SJCRH30 (cell line): ENCODE measurements at places on chromosomes 1 and 21. TPM values are rescaled to one million over a fixed set of nuclear protein-coding genes. Genes with fewer than 3 reads are reported as not detected.

The CLCA2 gene
- total RNA-seq = not detected in 2 replicates

The DIO1 gene
- not detected in 2 replicates for total RNA-seq

The UBL4B gene
- not detected in 2 replicates for total RNA-seq

The KRTAP7-1 gene
- not detected in 2 replicates for total RNA-seq

The MUL1 gene
- 26.7 and 28.8 TPM in 2 replicates for total RNA-seq

The WDR3 gene
- 57.7 and 60.8 TPM in 2 replicates for total RNA-seq

The RALGPS2 gene
- 34.9 and 41.5 TPM in 2 replicates for total RNA-seq

The FDPS gene
- total RNA-seq = 144 and 148 TPM in 2 replicates

The NDC1 gene
- total RNA-seq = 96.4 and 107 TPM in 2 replicates

The DNASE2B gene
- not detected in 2 replicates for total RNA-seq

The NTMT2 gene
- total RNA-seq = not detected in 2 replicates

The LMX1A gene
- total RNA-seq = not detected in 2 replicates

The CLDN17 gene
- not detected in 2 replicates for total RNA-seq

The MEX3A gene
- total RNA-seq = 21.8 and 22.3 TPM in 2 replicates

The SPOCD1 gene
- 0.05 and 0.16 TPM in 2 replicates for total RNA-seq

The SASS6 gene
- total RNA-seq = 17.7 and 22.0 TPM in 2 replicates

The FALEC gene
- 0.28 TPM in 1 of 2 replicates, not detected in the other for total RNA-seq

The OLFML3 gene
- 96.5 and 104 TPM in 2 replicates for total RNA-seq

The KPRP gene
- not detected in 2 replicates for total RNA-seq

DNA sequence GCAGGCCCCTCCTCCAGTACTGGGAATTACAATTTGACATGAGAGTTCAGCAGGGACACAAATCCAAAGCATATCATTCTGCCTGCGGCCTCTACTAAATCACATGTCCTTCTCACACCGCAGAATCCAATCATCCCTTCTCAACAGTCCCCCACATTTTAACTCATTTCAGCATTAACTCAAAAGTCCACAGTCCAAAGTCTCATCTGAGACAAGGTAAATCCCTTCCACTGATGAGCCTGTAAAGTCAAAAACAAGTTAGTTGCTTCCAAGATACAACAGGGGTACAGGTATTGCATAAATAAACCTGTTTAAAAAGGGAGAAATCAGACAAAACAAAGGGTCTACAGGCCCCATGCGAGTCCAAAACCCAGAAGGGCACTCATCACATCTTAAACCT lies 64.0 kb downstream of the EBNA1BP2 start:
- no peak for DNase-seq

DNA sequence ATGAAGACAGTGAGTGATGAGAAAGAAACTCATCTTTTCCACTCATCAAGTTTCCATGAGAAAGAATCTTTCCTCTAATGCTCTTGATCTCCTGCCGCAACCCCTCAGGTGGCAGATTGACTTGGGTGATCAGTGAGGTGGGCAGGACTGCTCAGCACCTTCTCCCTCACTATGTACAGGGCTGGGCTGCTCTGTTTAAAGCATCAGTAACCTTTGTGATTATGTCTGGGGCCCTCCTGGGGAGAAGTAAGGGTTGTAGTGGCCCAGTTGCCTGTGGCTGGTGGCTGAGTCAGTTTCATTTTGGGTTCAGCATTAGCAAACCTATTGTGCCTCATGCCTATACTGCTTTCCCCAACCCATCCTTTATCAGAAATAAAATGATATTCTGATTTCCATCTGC lies 366.0 kb downstream of the TTLL7 start:
- no peak for DNase-seq

- no peak for DNase-seq
These were observed 171.0 kb downstream of the ZZZ3 start for GRCh38 chr1:77511440-77511840.

GRCh38 chr1:208924928-208925327 lies 658.6 kb upstream of the CAMK1G start:
- DNase-seq = peak; percentile 26

- DNase-seq = peak; percentile 59
These were observed 143.4 kb downstream of the ZZZ3 start for GRCh38 chr1:77538956-77539518.

DNA sequence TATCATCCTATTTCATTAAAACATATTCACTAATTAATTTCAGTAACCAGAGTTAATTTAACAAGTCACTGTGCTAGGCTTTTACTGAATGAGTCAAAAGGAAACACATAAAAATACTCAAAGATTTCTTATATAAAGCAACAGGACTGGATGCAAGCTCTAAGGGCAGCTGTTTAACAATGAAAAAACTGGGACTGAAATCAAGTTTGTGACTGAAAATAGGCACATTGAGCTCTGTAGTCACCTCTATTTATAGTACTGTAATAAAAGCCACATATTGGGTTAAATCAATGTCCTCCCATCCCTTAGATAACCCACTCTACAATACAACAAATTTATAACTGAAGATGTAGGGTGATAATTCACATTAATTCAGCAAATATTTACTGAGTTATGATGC lies 52.4 kb downstream of the SMYD3 start:
- no peak for DNase-seq

GRCh38 chr1:87950369-87950768 lies 621.7 kb downstream of the LMO4 start:
- peak; percentile 9 for DNase-seq

DNA sequence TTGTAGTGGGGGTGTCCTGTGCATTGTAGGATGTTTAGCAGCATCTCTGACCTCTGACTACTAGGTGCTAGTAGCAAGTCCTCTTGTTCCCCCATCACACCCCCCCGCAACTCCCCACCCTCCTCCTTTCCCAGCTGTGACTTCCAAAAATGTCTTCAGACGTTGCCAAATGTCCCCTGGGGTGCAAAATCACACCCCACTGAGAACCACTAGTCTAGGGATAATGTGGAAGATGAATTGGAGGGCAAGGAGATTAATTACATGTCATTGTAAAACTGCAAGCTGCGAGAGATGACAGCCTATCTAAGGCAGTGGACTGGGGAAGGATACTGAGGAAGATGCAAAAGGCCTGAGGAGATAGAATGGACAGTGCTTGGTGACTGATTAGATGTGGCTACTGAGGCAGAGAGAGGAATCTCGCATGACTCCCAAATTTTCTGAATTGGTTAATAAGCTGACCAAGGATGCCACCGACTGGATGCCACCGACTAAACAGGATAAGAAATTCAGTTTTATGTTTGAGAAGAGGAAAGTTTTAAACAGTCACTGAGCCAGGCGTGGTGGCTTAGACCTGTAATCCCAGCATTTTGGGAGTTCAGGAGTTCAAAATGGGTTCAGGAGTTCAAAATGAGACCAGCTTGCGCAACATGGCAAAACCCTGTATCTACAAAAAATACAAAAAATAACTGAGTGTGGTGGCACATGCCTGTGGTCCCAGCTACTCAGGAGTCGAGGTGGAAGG lies 3.1 kb upstream of the JAK1 start:
- DNase-seq = no peak

GRCh38 chr1:208042041-208042615 lies 131.2 kb upstream of the CD34 start:
- DNase-seq = no peak

DNA sequence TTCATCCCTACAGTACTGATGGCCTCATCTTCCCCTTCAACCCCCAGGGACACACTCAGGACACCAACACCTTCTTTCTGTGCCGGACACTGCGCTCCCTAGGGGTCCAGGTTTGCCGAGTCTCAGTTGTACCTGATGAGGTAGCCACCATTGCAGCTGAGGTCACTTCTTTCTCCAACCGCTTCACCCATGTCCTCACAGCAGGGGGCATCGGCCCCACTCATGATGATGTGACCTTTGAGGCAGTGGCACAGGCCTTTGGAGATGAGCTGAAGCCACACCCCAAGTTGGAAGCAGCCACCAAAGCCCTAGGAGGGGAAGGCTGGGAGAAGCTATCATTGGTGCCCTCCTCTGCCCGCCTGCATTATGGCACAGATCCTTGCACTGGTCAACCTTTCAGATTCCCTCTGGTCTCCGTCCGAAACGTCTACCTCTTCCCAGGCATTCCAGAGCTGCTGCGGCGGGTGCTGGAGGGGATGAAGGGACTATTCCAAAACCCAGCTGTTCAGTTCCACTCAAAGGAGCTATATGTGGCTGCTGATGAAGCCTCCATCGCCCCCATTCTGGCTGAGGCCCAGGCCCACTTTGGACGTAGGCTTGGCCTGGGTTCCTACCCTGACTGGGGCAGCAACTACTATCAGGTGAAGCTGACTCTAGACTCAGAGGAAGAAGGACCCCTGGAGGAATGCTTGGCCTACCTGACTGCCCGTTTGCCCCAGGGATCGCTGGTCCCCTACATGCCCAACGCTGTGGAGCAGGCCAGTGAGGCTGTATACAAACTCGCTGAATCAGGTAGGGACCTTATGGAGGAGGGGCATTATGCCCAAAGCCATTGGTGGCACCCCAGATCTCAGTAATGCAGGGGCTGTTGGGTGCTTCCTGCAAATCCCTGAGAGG lies 5.1 kb upstream of the LENEP start:
- DNase-seq = no peak

- DNase-seq = no peak
These were observed 17.3 kb downstream of the DISC1 start for GRCh38 chr1:231643935-231644237.

DNA sequence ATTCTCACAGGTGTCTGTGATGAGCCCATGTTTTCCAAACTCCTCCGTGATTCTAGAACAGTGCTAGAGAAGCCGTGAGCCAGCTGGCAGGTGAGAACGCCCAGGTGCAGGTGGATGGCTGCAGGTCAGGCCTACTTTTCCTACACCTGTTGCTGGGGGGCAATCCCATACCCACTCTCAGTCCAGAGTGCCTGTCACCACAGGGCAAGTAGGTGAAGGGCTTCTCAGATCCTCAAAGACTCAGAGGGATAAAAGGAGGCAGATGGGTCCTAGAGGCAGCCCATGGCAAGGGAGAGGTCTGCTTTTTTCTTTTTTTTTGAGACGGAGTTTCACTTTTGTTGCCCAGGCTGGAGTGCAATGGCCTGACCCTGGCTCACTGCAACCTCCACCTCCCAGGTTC lies 50.7 kb upstream of the H6PD start:
- no peak for DNase-seq

GRCh38 chr1:210235363-210236053 lies 2.9 kb downstream of the SERTAD4 start:
- DNase-seq = no peak

GRCh38 chr1:27885114-27885528 lies 12.8 kb downstream of the THEMIS2 start:
- no peak for DNase-seq

- DNase-seq = peak; percentile 89
These were observed 165.9 kb downstream of the ADGRL4 start for GRCh38 chr1:78840453-78841271.

DNA sequence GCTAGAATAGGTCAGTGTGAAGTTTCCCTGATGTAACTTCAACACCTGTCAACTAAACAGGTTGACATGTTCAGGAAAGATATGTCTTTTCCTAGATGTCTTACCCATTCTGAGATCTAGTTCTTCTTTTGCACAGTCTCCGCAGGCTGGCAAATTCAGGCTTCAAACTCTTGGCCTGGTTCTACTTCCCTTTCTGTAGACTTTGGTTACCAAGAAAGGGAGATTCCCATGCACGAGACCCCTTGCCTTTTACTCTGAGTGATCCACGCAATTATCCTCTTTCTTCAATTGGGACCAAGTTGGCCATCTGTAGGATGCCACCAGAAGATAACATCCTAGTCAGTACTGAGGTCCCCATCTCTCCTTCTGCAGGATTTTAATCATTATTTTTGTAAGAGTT lies 2.0 kb downstream of the CFAP45 start:
- DNase-seq = no peak

- DNase-seq = no peak
These were observed 4.2 kb downstream of the ST6GALNAC5 start for GRCh38 chr1:76871355-76871974.

GRCh38 chr1:67937010-67937409 lies 103.7 kb upstream of the GNG12 start:
- DNase-seq = no peak

GRCh38 chr1:212901290-212901689 lies 43.2 kb downstream of the FLVCR1 start:
- DNase-seq = no peak

DNA sequence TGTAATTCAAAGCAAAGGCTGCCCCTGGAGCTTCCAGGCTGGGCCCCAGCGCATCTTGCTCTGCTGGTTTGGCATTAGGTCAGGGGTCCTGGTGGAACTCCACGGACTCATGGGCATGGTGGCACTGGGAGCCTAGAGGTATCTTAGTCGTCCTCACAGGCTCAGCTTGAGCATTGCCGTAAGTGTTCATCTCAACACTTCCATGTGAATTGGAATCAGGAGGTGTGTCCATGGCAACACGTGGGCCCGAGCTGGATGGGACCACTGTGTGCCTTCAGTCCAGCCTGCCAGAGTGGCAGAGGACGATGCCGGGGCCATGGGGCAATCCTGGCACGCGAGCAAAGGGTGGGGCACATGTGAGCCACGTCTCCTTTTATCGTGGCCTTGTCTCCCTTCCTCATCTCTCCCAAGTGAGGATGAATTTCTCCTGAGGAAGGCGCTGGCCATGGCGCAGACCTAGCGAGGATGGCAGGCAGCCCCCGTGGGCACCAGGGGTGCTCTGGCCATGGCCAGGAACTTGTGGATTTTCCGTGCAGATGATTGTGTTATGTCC lies 47.0 kb downstream of the AGPAT3 start:
- DNase-seq = no peak

DNA sequence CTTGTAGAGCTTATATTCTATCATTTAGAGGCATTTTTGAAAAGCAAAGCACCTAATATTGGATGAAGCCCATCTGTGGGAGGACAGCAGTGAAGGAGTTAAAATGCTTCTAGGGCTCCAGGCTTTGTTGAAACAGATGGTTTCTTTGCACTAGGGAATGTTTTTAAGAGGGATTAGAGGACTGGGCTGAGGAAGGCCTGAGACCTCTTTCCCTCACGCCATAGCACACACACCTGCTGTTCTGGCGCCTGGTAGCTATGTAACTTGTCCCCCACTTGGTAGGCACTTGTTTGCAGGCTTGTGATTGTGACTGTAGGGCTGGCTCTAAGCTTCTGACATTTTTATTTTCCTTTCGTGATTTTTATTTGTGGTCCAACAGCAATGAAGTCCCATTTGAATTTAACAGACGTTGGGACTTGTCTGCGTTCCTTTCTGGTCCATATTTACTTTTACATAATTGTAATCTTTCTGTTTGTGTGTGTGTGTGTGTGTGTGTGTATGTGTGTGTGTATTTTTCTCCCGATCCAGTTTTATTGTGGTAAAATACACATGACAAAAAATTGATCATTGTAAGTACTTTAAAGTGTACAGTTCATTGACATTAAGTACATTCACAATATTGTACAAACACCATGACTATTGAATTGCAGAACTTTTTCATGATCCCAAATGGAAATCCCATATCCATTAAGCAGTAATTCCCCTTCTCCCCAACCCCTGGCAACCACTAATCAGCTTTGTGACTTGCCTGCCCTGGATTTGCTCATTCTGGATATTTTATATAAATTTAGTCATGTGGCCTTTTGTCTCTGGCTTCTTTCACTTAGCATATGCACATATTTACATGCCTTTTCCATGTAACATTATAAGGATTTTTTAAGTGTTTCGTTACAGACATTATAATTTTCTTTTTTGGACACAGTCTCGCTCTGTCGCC lies 33.5 kb upstream of the MACF1 start:
- peak; percentile 95 for DNase-seq

GRCh38 chr1:156821801-156822200 lies 5.2 kb upstream of the SH2D2A start:
- no peak for DNase-seq
